ENCODE measurements at places on chromosomes 6 and 20. TPM values are rescaled to one million over a fixed set of nuclear protein-coding genes. Genes with fewer than 3 reads are reported as not detected.

GRCh38 chr6:159577564-159577963 is 115.5 kb downstream of the SOD2 start:
- H3K27ac ChIP-seq = no peak overlapping the region
- no peaks in the 10 kb centered on the region for H3K27me3 ChIP-seq
- H3K4me1 ChIP-seq = no peaks in the 10 kb centered on the region
- no peaks in the 10 kb centered on the region for H3K36me3 ChIP-seq
- no peak for DNase-seq

The TINAG gene
- not detected for total RNA-seq

- no peak overlapping the region for H3K27ac ChIP-seq
- no peak overlapping the region for H3K4me3 ChIP-seq
- H3K27me3 ChIP-seq = no peaks in the 10 kb centered on the region
- H3K4me1 ChIP-seq = no peaks in the 10 kb centered on the region
Measured at GRCh38 chr20:774016-774659, 5.8 kb upstream of the SLC52A3 start.

- no peak overlapping the region for H3K27ac ChIP-seq
- H3K27me3 ChIP-seq = no peaks in the 10 kb centered on the region
- H3K36me3 ChIP-seq = no peaks in the 10 kb centered on the region
Measured at GRCh38 chr6:139131736-139132280, 3.1 kb upstream of the HECA start.

- no peaks in the 10 kb centered on the region for H3K4me1 ChIP-seq
- no peak overlapping the region for H3K4me3 ChIP-seq
- DNase-seq = no peak
- H3K27me3 ChIP-seq = no peaks in the 10 kb centered on the region
Measured at GRCh38 chr6:1952740-1953360, 292.6 kb downstream of the GMDS start.

DNA sequence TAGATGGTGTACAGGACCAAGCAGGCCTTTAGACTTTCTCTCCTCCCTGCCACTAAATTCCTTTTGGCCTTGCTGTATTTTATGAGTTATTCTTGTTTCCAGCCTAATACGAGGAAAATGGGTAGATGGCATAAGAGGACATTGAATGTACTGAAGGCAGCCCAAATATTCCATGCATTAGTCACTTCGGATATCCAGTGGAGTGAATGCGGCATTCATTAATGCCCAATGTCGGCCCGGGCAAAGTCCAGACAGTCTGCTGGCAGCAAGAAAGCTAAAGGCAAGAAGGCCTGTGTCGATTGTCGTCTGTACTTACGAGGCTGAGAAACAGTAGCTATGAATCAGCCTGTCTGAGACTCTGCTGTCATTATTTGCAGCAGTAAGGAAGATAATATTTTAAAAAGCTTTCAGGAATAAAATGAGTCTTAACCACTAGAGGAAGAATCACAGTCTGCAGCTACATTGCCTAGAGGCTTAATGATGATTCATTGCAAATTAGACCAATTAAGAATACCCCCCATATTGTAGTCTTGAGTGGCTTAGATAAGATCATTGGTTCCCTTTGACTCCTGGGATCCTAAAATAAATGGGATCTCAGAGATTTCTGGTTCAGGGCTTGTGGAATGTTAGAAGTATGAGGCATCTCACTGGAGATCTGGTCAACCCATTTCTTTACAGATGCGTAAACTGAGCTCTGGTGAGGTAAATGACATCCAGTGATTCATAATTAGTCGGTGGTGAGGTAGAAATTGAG is 534.1 kb upstream of the JAG1 start:
- H3K27me3 ChIP-seq = no peaks in the 10 kb centered on the region
- no peak for DNase-seq
- no peak overlapping the region for H3K4me3 ChIP-seq
- no peak overlapping the region for H3K27ac ChIP-seq
- no peaks in the 10 kb centered on the region for H3K4me1 ChIP-seq

The SASH1 gene
- 31.2 TPM for total RNA-seq

The F13A1 gene
- total RNA-seq = 90.6 TPM

- H3K27ac ChIP-seq = no peak overlapping the region
- peaks cover 9% of the 10 kb centered on the region for H3K4me1 ChIP-seq
- H3K27me3 ChIP-seq = no peaks in the 10 kb centered on the region
- no peak overlapping the region for H3K4me3 ChIP-seq
Measured at GRCh38 chr20:25541676-25542075, 43.7 kb downstream of the NINL start.

DNA sequence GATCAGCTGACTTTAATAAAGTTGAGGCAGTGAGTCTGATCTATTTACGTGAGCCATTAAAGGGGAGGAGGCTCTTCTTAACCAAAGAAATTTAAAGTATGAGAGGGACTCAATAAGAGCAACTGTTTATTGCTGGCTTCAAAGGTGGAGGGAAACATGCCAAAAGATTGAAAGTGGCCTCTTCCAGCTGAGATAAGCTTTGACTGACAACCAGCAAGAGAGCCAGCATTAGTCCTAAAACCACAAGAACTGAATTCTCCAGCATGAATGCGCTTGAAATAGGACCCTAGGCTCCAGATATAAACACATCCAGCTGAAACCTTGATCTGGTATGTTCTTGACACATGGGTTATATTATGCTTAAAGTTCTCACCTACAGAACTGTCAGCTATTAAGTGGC is 123.1 kb upstream of the GJE1 start:
- H3K4me3 ChIP-seq = no peak overlapping the region
- no peak for DNase-seq
- H3K4me1 ChIP-seq = no peaks in the 10 kb centered on the region

The BTN2A1 gene
- total RNA-seq = 54.8 TPM

- no peak overlapping the region for H3K4me3 ChIP-seq
- no peaks in the 10 kb centered on the region for H3K27me3 ChIP-seq
- no peak overlapping the region for H3K27ac ChIP-seq
- no peaks in the 10 kb centered on the region for H3K4me1 ChIP-seq
Measured at GRCh38 chr20:62893700-62894099, 32.1 kb upstream of the TCFL5 start.

DNA sequence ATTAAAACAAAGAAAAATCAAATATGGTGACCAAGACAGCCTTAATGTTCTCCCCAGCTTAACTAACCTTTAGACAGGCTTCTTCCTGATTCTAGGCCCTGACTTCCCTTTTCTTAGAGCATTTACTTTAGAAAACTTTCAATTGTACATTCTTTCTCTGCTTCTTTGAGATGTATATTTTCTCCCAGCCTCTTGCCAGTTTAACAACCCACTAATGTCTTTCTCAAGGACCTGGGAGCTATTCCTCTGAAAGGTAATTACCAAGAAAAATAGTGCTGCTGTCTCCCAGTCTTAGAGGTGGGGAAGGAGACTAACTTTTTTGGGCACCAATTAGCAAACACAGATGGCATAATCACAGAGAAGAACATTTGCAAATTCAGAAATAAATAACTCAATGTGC is 62.8 kb upstream of the KCNQ5 start:
- H3K4me1 ChIP-seq = no peaks in the 10 kb centered on the region
- H3K36me3 ChIP-seq = no peaks in the 10 kb centered on the region
- no peak overlapping the region for H3K27ac ChIP-seq
- no peak for DNase-seq

DNA sequence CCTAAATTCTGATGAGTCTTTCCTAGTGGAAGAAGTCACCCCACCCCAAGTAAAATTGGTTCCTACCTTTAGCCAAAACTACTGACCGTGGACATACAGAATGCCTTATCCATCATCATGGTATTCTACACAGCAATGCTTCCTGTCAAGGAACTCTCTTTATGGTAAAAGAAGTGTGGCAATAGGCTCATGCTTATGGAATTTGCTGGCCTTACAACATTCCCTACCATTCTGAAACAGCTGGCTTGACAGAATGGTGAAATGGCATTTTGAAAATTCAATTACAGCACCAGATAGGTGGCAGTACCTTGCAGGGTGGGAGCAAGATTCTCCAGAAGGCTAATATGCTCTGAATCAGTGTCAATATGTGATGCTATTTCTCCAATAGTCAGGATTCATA is 41.8 kb upstream of the BACH2 start:
- no peaks in the 10 kb centered on the region for H3K27me3 ChIP-seq
- DNase-seq = no peak
- no peaks in the 10 kb centered on the region for H3K4me1 ChIP-seq
- H3K4me3 ChIP-seq = no peak overlapping the region
- H3K36me3 ChIP-seq = no peaks in the 10 kb centered on the region

DNA sequence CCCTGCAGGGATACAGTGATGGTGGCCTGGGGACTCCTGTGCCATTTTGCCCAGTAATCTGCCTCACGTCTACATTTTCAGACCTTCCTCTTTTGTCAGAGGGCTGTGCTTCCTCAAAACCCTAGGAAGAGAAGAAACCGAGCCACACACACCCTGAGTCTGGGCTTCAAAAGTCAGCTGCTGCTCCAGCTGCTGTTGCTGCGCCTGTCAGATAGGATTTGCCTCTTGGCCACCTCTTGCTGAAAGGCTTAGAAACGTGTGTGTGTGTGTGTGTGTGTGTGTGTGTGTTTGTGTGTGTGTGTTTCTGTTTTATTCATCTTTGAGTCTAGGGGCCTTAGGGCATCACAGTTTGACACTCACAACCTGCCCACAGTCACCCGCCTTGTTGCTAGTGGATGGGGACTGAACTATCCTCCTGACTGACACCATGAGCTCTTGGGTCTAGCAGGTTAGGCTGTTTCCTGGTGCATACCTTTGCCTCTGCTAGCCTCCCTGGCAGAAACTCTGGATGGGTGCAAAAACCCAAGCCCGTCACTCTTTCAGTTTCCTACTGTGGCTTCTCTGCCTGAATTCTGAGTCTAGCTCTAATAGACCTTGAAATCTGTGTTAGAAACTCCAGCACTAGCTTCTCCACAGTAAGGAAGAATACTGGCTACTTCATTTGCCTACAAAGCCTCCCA is 94.9 kb upstream of the CEP85L start:
- no peaks in the 10 kb centered on the region for H3K4me1 ChIP-seq
- no peak for DNase-seq
- H3K36me3 ChIP-seq = no peaks in the 10 kb centered on the region
- H3K27me3 ChIP-seq = no peaks in the 10 kb centered on the region

The HAO1 gene
- not detected for total RNA-seq

DNA sequence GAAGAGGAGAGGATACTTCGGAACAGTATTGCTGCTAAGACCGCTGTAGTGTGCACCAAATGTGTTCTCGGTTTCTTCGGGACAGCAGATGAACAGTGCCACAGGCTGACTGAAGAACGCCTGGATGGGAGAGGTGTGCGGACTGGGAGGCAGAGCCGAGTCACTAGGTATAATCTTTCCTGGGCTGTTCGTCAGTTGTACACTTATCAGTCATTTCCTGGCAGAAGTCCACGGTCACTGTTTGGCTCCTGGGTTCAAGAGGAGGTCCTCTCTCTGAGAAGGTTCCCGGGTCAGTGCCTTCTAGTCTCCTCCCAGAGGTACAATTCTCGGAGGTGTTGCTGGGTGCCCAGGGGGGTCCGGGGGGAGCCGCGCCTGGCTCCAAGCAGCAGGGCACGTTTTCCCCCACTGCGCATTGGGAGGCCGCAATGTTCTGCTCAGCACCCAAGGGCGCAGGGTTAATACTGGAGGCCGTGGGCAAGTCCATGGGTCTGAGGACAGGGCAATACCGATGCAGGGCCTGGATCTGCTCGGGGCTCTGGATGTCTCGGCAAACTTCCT is 38.1 kb downstream of the GJA10 start:
- no peaks in the 10 kb centered on the region for H3K36me3 ChIP-seq
- no peak overlapping the region for H3K27ac ChIP-seq

GRCh38 chr6:139265512-139266190 is 26.1 kb downstream of the TXLNB start:
- H3K27ac ChIP-seq = no peak overlapping the region
- no peaks in the 10 kb centered on the region for H3K27me3 ChIP-seq
- H3K4me3 ChIP-seq = no peak overlapping the region
- DNase-seq = no peak

The TAB2 gene
- 93.6 TPM for total RNA-seq

The NEDD9 gene
- 36.2 TPM for total RNA-seq

DNA sequence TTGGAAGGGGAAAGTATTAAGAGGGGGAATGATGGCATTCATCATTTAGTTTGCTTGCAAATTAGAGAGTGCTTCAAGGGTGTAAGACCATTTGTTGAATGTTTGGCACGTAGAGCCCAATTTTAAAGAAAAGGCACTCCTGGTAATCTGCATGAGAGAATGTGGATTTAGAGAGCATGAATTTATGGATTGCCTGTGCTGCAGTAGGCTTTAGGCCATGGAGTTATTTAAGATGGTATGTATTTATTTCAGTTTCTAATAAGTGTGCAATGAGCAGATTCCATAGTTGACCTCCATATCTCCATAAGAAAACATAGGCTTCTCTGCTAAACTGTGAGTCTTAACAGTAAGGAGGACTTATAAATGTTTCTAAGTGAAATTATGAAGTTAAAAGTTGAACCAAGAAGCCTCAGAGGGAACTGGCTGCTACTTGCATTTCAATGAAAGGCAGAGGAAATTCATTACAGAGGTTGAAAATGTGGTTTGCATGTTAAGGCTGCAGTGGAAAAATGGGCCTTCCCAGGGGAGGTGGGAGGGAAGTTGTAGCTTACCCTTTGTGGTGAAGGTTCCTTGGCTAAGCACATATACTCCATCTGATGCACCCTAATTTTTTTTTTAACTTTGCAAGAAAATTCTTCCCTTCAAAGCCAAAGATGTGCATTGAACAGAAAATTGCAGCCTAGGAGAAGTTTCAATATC is 134.2 kb downstream of the CARMIL1 start:
- no peak overlapping the region for H3K27ac ChIP-seq
- H3K4me1 ChIP-seq = peaks cover 7% of the 10 kb centered on the region
- H3K27me3 ChIP-seq = no peaks in the 10 kb centered on the region
- DNase-seq = no peak
- no peak overlapping the region for H3K4me3 ChIP-seq
- H3K36me3 ChIP-seq = no peaks in the 10 kb centered on the region

GRCh38 chr20:873875-874607 is 40.5 kb downstream of the FAM110A start:
- no peak overlapping the region for H3K4me3 ChIP-seq
- no peaks in the 10 kb centered on the region for H3K4me1 ChIP-seq
- no peaks in the 10 kb centered on the region for H3K36me3 ChIP-seq
- no peak for DNase-seq
- no peaks in the 10 kb centered on the region for H3K27me3 ChIP-seq

DNA sequence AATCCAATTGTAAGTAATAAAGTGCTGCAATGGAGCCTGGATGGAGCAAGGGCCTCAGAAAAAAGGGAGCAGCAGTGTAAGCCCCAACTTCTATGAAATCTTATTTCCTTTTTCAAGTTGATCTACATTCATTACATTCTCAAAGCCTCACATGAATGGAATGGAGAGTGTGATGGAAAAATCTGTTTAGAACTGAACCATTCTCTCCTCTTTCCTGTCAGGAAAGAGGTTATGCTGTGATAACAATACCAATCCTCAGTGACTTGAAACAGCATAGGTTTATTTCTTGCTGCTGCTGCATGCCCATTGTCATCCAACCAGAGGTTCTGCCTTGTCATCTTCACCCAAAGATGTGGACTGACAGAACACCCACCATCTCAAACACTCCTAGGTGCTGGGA is 8.9 kb upstream of the OR2H2 start:
- no peaks in the 10 kb centered on the region for H3K36me3 ChIP-seq
- H3K27ac ChIP-seq = no peak overlapping the region
- no peak overlapping the region for H3K4me3 ChIP-seq
- no peaks in the 10 kb centered on the region for H3K4me1 ChIP-seq
- no peak for DNase-seq

- no peaks in the 10 kb centered on the region for H3K27me3 ChIP-seq
- H3K27ac ChIP-seq = no peak within 1 kb of the TSS
- DNase-seq = no peak
- H3K4me3 ChIP-seq = no peak within 1 kb of the TSS
- H3K4me1 ChIP-seq = no peaks in the 10 kb centered on the region
Measured at GRCh38 chr6:31715022-31715958, at the start of gene LY6G6D. TSS of gene LY6G6D (plus strand) at chr6:31715348. CDS start at chr6:31715356, 8 bp downstream.

GRCh38 chr6:45327956-45328522 is at the start of gene RUNX2:
TSS of gene RUNX2 (plus strand) at chr6:45328330. CDS start at chr6:45328727, 397 bp downstream.
- H3K4me3 ChIP-seq = no peak within 1 kb of the TSS
- no peak for DNase-seq
- H3K27me3 ChIP-seq = no peaks in the 10 kb centered on the region

The NRM gene
- 5.6 TPM for total RNA-seq

Measured in uterus (tissue), 4 donors.